ENCODE measurements at places on chromosomes 3 and 15.

DNA sequence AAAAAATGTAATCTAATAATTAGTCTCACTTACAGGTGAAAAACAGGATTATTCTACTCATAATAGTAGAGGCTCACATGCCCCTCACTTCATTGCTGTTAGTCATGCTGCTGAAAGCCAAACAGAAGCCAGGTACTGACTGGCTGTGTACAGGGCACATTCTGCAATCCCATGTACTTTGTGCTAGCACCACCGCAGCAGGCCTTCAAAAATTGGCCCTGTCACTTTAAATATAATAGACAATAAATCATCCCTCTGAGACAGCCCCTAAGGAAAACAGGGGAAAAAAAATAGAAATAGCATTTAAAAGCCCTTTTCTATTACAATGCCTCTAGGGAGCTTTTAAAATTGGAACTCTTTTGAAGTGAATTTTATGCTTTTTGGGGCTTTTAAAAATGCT lies 723.8 kb downstream of the TUSC7 start:
- no peak for DNase-seq

DNA sequence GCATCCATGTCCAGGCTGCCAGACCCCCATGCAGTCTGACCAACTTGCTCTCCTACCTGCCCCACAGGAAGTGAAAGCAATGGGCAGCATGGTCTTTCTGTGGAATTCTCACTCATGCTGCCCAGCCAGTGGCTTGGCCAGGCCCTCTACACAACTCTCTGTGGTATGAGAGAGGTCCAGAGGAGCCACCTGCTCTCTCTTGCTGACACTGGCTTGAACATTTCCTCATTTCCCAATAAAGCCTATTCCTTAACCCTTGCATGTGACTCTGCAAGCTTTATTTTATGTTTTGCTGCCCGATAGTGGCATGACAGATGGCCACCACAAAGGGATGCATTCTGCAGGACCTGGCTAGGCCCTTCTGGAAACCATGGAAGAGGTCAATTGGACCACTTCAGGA lies 53.8 kb downstream of the CCR1 start:
- no peak for DNase-seq

DNA sequence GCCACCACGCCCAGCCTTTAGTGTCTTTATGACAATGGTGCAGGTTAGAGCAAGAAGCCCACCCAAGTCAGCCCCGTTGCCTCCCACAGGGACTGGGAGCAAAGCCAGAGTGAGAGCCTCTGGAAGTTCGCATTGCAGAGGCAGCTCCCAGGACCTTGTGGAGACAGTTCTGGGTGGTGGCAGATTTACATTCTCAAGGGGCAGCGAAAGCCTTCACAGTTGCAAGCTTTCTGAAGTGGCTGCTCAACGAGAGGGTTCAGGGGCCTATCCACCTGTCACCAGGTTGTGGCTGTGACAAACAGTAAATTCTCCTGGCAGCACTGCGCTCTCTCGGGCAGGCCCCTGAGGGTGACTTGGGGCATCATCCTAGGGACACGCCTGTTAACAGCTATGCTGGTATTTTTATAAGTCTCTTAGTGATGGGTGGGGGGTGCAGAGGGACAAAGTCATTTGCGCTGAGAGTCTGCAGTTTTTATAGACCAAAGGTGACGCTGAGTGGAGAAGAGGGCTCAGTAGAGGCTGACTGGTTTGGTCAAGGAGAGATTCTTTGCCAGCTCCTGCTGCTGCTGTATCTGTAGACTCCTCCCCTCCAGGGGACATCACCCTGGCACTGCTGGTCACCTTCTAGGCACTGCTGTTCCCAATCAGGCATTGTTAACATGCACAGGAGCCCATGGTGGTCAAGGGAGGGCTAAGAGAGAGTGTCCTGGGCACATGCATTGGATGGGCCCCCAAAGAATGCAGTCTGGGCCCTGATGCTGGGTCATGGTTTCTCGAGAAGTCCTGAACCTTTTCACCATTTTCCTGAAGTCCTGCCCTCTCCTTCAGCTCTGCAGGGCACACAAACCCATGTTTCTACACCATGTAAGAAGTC lies 57.5 kb upstream of the KLF13 start:
- DNase-seq: peak; percentile 11

- no peak for DNase-seq
These were observed 131.1 kb downstream of the ADAMTSL3 start for GRCh38 chr15:83784975-83785374.

DNA sequence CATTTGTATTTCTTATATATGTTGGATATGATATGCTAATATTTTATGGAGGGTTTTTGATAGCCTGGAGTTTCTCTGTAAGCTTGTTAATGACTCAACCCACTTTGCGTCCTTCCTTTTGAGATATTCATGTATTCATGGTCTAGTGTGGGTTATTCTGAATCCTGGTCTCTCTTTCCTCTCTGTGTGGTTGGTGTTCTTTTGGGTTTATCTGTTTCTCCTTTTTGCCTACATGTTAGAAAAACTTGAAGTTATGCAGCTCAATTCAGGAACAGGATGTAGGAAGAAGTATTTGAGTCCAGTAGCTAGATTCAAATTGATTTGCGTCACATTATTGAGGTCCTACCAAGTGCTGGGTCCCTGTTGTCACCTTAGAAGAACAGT lies 28.1 kb downstream of the CMTM7 start:
- DNase-seq: no peak

GRCh38 chr3:36874424-36874823 lies 70.4 kb downstream of the TRANK1 start:
- DNase-seq: no peak

GRCh38 chr15:70154718-70155347 lies 57.1 kb upstream of the TLE3 start:
- DNase-seq: no peak

DNA sequence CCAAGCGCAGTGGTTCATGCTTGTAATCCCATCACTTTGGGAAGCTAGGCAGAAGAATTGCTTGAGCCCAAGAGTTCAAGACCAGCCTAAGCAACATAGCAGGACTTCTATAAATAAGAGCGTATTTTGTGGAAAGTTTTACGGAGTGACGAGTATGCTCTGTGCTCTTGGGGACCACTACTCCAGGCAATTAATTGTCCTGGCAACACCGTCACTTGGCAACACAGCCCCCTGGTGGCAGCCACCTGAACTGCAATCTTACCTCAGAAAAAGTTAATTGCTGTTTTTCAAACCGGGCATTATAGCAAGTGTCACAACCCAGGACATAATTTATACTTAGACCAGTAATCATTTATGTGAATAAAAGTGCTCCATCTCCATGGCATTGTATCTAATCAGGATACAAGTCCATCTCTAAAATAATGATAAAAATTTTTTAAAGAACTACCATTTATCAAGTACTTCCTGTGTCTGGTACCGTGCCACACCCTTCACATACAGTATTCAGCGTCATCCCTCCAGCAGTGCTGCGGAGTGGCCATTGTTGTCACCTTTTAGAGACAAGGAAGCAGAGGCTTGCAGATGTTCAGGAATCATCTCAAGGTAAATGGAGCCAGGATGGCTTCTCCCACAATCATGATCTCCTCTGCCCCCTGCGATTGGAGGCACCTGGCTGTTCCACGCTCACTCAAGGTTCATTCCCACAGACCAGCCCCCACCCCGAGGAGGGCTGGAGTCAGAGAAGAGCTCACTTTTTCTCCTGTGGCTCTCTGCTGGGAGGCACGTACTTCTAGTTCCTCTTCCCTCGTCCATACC lies 34.5 kb downstream of the PLA2G4D start:
- peak; percentile 66 for DNase-seq

DNA sequence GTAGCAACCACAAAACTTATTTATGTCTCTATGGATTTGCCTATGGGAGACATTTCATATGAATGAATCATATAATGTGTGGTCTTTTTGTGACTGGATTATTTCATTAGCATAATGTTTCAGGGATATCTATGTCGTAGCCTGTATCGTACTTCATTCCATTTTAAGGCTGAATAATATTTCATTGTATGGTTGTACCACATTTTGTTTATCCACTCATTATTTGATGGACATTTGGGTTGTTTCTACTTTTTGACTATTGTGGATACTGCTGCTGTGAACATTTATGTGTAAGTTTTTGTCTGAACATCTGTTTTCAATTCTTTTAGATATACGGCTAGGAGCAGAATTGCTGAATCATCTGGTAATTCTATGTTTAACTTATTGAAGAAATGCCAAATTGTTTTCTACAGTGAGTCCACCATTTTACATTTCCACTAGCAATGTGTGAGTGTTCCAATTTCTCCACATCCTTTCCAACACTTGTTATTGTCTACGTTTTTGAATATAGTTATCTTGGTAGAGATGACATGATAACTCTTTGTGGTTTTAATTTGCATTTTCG lies 134.4 kb upstream of the DAZL start:
- DNase-seq: no peak

DNA sequence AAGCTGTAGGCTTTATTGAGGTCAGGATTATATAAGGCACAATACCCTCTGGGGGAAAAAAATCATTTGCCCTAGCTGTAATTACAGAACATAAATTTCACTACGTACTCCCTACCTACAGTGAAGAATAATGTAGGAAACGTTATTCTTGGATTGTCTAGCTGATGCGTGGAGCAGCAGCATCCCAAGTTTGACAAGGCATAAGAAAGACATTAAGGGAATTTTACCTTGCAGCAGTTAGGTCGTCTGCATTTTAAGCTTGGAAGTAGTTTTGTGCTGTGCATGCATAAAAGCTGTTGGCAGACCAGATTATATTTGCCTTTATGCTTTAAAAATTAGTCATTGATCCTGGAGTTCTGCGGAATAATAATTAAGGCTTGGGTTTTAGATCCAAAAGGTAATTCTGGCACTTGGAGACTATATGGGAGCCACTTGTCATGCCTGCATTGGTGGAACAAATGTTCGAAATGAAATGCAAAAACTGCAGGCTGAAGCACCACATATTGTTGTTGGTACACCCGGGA lies 2.2 kb downstream of the EIF4A2 start:
- DNase-seq: no peak

DNA sequence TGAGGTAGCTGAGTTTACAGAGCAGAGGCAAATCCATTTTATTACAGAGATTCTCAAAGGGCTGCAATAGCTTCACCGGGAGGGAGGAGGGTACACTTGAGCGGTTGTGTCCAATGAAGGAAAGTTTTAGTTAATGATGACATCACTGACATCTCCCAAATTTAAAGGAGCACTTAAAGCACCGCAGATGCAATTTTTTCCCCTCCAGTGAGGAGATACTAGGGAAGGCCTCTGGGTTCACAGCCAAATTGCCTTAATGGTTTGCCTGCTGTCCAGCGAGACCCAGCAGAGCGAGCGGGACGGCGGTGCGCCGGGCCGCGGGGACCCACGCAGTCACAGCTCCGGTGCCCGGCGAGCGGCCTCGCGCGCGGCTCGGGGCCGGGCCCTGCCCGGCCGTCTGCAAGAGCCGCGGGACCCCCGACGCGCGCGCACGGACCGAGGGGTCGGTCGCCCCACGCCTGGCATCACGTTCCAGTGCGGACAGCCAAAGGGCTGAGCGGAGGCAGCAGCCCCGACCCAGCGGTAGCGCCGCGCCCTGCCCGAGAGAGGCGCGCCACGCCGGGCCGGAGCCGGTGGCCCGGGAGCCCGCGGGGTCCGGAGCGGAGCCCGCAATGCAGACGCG lies 160.5 kb upstream of the CHRNA7 start:
- no peak for DNase-seq

DNA sequence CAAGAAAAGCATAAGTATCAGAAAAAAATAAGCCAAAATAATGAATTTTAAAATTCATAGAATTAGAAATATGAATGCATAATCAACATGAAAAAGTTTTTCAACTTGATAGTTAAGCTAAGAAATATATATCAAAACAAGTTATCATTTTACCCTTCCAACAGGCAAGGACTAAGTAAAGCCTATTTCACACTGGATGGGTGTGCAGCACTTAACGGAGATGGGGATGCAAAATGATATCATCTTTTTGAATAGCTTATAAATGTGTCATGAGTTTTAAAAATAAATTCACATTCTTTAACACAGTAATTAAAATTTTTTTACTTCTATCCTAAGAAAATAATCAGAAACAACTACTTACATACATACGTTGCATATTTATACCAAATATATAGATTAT lies 20.9 kb downstream of the PIK3R4 start:
- no peak for DNase-seq

DNA sequence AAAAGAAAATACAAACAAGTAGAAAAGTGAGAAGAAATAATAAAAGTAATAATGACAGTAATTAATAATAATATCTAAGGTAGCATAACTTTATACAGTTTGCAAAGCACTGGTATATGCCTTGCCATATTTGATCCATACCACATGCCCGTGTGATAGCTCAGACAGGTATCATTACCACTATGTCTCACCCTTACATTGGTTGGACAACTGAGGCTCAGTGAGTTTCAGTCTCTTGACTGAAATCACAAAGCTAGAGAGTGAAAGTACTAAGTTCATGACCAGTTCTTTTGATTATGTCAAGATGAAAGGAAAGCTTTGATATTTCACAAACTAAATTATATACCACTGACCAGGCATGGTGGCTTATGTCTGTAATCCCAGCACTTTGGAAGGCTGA lies 408.9 kb downstream of the GAP43 start:
- no peak for DNase-seq

- no peak for DNase-seq
These were observed 1.3 kb downstream of the MAGEL2 start for GRCh38 chr15:23646165-23647000.

DNA sequence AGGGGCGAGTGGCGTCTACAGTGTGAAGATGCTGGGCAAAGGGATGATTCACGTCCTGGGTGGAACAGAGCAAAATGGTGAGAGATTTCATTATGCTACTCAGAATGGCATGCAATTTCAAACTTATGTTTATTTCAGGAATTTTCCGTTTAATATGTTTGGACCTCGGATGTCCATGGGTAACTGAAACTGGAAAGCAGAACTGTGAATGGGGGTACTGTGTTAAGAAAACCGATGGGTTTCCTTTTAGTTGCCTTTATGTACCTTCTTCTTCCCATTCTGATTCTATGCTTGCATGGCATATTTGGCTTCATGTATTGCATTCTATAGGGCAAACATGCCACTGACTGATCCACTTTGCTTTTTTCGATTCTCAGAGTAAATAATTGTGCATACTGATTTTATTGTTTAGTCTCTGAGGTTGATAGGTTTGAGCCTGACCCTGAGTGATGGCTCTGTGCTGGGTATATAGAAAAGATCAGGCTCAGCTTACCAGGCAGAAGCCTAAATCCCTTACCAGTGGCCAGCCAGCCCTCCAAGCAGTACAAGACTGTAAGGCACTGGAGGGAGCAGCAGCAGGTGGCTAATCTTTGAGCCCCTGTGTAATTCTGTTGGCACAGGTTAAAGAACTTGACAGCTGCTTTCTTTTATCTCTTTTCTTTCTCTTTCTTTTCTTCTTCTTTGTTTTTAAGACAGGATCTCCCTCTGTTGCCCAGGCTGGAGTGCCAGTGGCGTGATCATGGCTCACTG lies 4.5 kb downstream of the QTRT2 start:
- DNase-seq: no peak

Data from central memory CD8-positive, alpha-beta T cell (primary cell).